Activated CD4-positive, CD25-positive, alpha-beta regulatory T cell treated with anti-CD3 and anti-CD28 coated beads, Interleukin-2, amount 50 U/mL, for 72 hours (primary cell): ENCODE measurements at places on chromosomes 3 and 15.

GRCh38 chr3:111903067-111903511 is 44.0 kb downstream of the PHLDB2 start:
- no peak for DNase-seq

DNA sequence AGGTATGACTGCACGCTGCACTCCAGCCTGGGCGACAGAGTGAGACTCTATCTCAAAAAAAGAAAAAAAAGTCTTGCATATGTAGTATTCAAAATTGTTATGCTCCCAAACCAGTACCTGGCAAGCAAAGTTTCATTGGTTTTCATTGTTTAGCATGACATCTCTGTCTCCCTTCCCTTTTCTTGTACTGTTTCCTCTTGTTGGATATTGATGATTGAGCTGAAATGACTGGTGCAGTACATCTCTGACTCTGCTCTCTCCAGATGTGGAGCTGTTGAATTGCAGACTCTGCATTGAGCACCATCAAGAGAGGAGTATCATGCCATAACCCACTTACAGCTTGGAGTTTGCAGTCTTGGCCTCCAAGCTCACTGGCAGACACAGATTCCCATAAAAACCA is 77.2 kb downstream of the FAM81A start:
- no peak for DNase-seq

DNA sequence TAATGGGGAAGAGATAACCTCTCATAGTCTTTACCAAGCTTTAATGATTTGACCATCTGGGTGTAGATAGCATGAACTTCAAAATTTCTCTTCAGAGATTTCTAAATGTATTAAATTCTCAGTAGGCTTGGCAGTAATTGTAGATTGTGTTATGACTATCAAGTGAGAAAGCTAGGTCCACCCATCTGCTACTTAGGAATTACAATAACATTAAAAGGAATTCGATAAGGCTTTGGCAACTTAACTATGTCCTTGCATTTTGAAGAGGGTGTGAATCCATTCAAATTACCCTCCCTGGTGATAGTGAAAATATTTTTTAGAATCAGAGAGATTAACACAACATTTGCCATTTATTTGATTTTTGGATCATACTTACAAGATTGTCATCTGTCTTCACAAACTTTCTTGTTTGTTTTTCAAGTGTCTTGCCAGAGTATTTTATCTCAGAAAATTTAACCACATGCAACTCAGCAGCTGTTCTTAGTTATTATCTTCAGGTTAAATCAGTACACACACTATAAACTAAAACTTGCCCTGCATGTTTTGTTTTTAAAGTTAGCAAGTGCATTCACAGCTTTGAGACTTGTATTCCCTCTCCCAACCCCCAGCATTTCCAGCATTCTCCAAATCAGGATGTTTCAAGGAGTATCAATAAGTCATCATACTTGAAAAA is 69.6 kb upstream of the COL8A1 start:
- no peak for DNase-seq

DNA sequence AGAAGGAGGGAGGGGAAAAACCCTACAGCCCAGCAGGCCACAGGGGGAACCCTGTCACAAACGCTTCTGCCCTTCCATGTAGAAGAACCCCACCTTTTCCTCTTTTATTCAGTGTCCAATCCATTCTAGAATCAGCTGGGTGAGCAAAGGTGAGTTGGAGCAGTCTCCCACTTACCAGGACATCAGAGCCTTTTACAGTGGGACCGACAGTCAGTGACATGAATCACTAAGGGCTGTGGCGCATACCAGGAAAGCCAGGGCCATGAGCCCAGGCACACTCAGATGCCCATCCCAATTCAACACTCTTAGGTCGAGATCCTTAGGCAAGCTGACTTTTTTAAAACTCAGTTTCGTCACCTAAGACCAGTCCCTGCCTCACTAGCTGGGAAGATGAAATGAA is 146.1 kb downstream of the AQP9 start:
- DNase-seq = no peak

DNA sequence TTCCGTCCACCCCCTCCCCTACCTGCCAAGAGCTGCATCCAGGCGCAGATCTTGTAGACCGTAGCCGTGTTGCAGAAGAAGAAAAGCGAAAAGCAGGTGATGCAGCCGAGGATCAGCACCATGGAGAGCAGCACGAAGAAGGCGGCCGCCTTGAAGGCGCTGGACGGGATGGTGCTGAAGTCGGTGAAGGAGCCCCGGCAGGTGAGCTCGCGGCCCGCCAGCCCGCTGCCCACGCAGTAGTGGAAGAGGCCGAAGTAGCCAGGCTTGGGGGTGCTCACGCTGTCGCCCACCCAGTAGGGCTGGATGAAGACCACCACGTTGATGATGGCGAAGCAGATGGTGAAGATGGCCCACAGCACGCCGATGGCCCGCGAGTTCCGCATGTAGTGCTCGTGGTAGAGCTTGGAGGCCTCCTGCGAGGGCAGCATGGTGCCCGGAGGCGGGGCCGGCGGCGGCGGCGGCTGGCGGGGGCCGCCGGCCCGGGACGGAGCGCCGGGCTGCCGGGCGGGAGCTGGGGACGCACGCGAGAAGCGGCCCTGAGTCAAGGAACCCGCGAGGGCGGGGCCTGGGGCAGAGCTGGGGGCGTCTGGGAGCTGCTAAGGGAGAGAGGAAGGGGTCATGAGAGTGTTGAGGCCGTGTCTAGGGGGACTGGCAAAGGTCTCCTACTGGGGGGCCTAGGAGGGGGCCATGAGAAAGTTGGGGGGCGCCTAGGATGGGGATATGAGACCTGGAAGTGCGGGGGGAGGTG is 1.2 kb downstream of the LHFPL4 start:
- DNase-seq = no peak

GRCh38 chr15:34726406-34727100 is 28.2 kb downstream of the GJD2 start:
- no peak for DNase-seq

DNA sequence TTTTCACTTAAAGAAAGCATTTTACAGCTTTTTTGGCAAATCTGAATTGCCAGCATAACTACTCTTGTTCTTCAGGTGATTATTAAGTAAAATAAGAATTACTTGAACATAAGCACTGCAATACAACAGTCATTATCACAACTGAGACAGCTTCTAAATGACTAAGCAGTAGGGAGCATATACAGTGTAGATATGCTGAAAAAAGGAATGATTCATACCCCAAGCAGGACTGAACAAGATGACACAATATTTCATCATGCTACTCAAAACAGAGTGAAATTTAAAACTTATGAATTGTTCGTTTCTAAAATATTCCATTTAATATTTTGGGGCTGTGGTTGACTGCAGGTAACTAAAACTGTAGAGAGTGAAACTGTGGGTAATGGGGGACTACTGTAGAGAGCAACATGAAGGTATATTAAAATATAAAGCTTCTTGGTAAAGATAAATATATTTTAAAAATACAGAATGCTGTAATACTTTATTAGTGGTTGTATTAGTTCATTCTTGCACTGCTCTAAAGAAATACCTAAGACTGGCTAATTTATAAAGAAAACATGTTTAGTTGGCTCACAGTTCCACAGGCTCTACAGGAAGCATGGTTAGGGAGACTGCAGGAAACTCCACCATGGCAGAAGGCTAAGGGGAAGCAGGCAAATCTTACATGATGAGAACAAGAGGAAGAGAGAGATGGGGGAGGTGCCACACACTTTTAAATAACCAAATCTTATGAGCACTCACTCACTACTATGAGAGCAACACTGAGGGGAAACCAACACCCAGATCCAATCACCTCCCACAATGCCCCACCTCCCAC is 84.8 kb downstream of the DCLK3 start:
- no peak for DNase-seq

- no peak for DNase-seq
Observed at GRCh38 chr3:28982906-28983305, 298.0 kb upstream of the RBMS3 start.

DNA sequence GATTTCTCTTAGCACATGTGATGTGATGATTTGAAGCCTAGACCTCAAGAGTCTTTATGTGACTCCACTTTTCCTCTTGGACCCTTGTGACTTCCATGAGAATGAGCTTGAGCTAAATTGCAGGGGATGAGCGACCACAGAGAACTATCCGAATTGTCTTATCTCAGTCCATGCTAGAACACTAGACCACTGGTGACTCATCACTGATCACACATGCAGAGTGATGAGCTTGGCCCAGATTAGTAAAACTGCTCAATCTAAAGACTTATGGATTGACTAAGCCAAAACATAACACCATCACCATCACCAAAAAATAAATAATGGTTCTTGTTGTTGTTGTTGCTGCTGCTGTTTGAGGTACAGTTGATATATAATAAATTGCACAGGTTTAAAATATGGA is 114.1 kb upstream of the CFAP20DC start:
- DNase-seq = no peak

DNA sequence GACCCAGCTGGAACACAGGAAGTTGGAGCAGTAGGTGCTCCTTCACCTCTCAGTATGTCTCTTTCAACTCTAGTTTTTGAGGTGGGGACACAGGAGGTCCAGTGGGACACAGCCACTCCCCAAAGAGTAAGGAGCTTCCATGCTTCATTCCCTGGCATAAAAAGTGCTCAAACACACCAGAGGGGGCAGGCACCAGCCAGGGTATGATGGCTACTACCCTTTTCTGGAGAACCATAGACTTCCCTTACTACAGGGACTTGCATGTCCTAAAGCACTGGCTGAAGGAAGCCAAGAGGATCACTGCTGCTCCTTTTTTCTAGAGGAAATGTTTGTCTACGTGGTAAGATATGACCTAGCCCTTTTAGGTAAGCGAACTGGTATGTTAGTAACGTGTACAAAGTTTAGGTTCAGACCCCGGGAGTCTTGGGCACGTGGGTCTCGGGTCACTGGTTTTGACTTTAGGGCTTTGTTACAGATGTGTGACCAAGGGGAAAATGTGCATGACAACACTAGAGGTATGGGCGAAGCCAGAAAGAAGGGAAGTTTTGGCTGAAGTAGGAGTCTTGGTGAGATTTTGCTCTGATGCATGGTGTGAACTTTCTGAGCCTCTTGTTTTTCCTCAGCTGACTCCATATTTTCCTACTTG is 11.9 kb downstream of the IL17RB start:
- no peak for DNase-seq

- DNase-seq = no peak
Observed at GRCh38 chr15:87941606-87942005, 314.9 kb downstream of the NTRK3 start.

DNA sequence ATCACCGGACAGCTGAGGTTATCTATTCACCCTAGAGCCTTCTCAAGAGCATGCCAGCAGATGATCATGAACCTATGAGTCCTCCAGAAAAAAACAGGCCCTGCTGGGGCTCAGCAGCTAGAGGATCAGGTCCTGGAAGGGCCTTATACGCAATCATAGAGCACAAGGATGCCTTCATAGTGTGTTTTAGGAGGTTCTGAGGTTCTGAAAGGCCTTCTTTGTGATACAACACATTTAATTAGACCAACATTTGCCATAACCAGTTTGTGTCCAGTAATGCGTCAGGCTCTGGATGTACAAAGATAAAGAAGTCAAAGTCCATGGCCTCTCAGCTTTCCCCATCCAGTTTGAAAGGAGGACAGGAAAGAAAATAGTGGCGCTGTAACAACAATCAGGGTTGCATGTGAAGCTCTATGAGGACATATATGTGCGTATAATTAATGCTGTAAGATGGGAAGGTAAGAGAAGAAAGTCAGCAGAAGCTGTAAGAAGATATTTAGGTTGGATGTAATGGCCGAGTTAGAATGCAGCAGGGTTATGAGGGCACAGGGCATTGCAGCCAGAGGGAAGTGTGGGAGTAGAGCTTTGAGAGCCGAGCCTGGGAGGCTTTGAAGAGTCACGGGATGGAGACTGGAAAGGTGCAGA is 302.6 kb upstream of the TBL1XR1 start:
- no peak for DNase-seq

GRCh38 chr3:171556574-171557145 is 96.5 kb upstream of the TNIK start:
- no peak for DNase-seq

GRCh38 chr3:10957976-10958749 is 34.4 kb upstream of the SLC6A1 start:
- DNase-seq = no peak

DNA sequence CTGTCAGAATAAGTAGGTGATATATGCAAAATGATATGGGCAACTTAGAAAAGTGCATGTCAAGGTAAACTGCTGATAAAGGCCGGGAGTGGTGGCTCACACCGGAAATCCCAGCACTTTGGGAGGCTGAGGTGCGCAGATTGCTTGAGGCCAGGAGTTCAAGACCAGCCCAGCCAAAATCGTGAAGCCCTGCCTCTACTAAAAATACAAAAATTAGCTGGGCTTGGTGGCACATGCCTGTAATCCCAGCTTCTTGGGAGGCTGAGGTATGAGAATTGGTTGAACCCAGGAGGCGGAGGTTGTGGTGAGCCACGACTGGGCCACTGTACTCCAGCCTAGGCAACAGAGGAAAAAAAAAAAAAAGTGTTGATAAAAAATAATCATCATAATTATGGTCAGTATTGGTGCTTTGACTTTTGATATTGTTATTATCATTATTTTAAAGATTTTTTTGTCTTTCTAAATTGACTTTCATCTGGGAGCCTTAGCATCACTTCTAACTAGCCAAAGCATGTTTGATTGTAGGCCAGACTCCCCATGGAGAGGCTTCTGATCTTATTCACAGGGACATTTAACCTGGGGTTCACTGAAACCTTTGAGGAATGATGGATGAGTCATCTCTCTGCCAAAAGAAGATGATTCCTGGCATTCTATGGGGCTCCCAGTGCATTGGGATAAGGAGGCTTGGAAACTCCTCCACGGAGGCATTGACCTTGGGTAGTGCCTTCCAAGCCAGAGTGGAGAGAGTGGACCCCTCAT is 5.6 kb downstream of the ZBTB38 start:
- DNase-seq = no peak

GRCh38 chr3:182323126-182323700 is 470.1 kb upstream of the ATP11B start:
- DNase-seq = no peak

DNA sequence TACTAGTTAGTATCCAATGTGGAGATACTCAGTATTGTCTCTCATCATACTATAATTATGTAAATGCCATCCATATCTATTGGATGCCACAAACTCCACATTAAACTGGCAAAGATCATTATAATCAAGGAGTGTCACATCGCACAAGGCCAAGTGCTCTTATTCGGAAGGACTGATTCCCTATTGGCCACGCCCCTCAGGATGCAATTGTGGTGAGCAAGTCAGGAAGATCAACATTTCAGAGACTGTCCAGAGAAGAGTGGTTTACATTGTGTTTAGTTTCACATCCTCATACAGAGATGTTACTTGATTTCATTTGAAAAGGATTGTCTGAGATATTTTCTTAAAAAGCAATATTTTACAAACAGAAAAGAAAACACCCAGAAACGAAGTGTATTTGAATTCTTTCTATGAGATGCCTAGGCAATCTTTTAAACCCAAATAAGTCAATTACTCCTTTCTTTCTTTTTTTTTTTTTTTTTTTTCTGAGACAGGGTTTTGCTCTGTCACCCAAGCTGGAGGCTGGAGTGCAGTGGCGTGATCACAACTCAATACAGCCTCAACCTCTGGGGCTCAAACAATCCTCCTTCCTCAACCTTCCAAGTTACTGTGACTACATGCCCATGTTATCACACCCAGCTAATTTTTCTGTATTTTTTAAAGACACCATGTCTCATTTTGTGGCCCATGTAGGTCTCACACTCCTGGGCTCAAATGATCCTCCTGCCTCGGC is 369.1 kb downstream of the RBMS3 start:
- DNase-seq = no peak

GRCh38 chr15:40061212-40061901 is 22.4 kb upstream of the SRP14 start:
- no peak for DNase-seq
